ENCODE measurements at places on chromosomes 6 and 20.

DNA sequence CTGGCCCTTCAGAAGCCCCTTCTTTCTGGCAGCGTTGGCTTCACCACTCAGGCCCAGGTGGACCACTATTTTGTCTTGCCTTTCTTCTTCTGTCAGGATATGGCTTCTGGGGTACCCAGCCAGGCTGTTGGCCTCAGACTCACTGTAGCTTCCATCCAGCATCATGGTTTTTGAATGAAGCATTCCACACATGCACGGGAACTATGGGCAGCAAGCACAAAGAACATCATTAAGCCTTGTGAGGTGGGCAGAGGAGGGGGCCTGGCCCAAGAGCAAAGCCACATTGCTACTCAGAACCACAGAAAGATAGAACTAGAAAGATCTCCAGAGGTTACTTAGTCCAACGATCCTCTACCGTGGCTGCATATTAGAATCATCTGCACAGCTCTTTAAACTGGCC, 40.6 kb upstream of the GABRR1 start:
- no peak for DNase-seq

DNA sequence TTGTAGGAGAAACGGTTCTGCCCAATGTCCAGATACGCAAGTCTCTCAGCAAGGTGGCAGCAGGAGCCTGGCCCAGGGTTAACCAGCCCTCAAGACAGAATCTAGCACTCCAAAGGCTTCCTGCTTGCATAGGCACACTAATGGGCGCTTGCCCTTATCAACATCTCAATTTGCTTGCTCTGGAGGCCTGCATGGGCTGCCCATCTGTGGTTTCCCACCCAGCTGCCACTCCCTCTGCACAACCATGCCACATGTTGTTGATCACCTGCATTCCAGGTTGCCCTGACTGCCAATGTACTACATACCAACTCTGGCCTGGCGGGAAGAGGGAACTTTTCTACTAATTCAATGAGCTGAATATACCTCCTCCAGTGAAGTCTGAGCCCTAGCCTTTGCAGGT, 74.6 kb downstream of the ATG5 start:
- DNase-seq, result no peak

- no peak for DNase-seq
Observed at GRCh38 chr20:38429301-38429700, 5.8 kb downstream of the SNHG17 start.

- no peak for DNase-seq
Observed at GRCh38 chr6:158519300-158519699, 40.6 kb upstream of the TMEM181 start.

DNA sequence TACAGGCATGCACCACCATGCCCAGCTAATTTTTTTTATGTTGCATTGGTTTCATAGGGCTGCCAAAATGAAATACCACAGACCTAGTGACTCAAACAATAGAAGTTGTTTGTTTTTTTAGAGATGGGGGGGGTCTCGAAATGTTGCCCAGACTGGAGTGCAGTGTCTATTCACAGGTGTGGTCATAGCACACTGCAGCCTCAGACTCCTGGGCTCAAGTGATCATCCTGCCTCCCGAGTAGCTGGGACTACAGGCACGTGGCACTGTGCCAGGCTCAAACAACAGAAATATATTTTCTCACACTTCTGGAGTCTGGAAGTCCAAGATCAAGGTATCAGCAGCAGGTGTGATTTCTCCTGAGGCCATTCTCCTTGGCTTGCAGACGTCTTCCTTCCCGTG, 6.6 kb upstream of the SLC16A10 start:
- DNase-seq, result no peak

DNA sequence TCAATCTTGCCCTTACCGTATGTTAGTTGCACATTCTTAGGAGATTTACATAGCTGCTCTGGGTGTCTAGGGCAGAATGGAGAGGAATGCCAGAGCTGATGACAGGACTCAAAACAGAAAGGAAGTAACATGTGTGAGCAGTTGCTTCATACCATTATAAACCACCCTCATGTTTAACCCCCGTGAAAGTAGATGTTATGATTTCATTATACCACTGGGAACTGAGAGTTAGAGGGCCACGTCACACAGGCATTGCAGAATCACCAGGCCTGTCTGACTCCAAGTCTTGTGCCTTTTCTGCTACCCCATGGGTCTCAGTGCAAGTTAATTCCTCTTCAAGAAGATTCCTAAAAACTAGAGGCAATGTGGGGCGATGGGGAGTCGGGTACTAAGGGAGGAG, 23.5 kb upstream of the SIM1 start:
- no peak for DNase-seq

- no peak for DNase-seq
Observed at GRCh38 chr6:5557506-5557905, 296.2 kb downstream of the FARS2 start.

DNA sequence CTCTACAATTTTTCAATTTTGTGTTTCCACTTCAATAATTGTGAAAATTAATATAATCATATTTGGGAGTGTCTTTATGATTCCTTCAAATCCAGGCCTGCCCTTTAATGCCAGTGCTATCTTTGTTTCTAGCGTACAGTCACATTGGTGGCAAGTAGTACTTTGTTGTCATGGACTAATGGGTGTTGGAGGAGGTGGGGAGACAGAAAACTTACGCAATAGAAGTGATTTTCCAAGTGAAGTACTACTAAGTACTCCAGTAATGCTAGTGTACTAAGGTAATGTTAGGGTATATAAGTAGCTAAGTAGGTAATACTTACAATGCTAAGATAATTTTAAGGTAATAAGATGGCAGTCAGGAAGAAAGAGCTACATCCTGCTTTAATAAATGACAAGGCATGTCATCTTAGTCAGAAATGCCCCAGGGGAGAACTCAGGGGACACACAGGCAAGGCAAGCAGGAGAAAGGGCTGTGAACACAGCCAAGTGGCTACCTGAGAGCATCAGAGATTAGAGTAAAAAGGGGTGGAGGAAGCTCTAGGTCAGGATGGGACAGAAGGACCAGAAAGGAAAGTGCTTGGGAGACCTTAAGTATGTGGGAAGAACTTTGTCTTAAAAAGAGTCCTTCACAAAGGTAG, 217.2 kb upstream of the PRDM1 start:
- no peak for DNase-seq

GRCh38 chr20:24764027-24764793, 184.9 kb upstream of the CST7 start:
- no peak for DNase-seq

DNA sequence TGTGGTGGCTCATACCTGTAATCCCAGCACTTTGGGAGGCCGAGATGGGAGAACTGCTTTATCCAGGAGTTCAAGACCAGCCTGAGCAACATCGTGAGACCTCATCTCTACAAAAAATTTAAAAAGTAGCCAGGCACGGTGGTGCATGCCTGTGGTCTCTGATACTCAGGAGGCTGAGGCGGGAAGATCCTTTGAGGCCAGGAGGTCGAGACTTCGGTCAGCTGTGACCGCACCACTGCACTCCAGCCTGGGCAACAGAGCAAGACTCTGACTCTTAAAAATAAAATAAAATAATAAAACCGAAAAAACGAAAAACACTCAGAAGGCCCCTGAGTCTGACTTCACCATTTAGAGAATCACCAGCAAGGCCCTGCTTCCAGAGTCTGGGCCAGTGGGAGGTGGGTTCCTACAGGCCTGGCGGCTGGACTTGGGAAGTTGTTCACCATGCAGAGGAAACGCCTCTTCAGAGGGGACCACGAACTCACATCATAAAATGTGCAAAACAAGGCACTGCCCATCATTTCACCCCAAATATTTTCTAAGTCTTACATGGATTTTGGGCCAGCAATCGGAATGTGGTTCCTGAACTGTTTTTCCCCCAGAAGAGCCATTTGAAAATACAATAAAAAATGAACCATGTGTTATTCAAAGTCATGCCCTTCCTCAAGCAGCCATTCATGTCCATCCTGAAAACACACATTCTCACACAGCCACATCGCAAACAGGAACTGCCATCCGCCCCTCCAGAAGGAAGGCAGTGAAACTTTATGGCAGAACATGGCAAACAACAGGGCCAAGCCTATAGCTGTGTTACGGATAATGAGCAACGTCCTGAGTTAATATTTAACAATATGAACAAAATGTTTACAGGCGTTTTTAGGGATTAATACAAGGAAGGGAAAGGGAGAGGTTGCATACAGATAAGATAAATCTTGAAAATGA, 57.8 kb downstream of the SLC22A23 start:
- DNase-seq, result no peak

DNA sequence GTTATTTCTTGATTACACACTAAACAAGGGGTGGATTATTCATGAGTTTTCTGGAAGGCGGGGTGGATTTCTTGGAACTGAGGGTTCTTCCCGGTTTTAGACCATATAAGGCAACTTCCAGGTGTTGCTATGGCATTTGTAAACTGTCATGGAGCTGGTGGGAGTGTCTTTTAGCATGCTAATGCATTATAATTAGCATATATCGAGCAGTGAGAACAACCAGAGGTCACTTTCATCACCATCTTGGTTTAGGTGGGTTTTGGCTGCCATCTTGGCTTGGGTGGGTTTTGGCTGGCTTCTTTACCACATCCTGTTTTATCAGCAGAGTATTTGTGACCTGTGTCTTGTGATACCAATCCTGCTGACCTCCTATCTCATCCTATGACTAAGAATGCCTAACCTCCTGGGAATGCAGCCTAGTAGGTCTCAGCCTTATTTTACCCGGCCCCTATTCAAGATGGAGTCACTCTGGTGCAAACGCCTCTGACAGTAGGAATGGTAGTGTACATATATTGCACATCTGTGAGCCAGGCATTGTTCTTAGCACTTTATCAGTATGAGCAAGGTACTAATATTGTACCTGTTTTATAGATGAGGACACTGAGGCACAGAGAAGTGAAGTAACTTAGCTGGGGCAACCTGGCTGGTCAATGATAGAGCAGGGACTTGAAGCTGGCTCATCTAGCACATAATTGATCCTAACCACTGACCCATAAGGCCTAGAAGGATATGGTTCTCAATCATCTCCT, 203.7 kb downstream of the NFATC2 start:
- DNase-seq, result peak; percentile 55

DNA sequence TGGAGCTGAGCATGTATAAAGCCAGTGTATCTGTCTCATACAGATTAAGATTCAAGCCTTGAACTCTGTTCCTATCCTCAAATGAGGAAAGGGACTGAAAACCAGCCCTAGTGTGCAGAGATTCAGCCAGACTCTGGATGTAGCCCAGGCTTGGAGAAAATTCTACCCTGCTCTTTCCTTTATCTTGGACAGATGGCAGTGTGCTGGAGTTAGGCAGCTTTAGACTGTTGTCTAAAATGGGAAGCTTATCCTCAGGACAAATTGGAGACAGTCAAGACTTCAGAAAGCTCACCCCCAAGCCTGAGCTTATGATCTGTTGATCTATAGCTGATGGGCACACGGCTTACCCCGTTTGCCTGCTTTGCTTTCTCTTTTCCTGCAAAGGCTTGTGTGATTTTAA, 1057.6 kb downstream of the KIF16B start:
- no peak for DNase-seq

DNA sequence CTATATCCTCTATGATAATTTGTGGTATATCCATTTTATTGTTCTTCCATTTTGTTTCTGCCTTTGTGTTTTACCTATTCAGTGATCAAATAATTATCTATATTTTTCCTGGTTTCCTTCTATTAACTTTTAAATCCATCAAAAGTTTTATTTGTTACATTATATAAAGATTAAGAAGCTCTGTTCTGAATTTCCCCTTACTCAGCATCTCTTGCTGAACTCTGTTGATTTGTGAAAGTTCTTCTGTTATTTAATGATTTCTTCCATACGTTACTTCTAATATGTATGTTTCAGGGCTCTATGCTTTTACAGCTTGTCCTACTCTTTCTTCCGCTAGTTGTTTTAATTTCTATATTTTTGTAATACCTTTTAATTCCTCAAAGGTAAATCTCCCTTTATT, 87.1 kb downstream of the LIN28B start:
- no peak for DNase-seq

DNA sequence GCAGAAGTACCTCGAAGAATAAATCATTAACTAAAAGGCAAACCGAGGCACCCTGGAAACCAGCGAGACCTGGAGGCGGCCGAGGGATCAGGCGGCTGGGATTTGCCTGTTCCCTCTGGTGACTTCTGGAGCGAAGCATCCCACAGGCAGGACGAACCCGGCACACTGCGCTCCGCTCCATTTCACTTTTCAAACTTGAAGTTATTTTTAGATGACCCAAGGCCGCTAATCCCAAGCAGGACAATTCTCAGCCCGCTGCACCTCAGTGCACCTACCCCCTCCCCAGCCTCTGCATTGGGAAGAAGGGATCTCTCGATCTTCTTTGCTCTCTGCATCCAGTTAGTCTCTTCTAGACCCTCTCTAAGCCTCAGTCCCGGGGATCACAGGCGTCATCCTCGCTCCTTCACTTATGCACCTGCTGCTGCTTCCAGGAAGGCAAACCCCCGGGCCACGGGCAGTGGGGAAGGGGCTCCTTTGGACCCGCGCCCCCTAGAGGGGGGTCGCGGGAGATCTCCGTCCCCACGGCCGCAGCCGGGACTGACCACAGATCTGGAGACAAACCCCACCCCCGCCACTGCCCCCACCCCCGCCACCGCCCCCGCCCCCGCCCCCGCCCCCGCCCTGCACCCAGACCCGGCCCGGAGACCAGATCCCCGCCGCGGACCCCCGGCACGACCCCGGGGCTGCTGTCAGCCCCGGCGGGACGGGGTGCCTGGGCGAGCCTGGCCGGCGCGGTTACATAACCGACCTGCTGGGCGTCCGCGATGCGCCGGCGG, 636 bp downstream of the RCAN2 start:
- DNase-seq, result no peak

GRCh38 chr20:9458138-9458796, 56.1 kb upstream of the LAMP5 start:
- DNase-seq, result no peak

DNA sequence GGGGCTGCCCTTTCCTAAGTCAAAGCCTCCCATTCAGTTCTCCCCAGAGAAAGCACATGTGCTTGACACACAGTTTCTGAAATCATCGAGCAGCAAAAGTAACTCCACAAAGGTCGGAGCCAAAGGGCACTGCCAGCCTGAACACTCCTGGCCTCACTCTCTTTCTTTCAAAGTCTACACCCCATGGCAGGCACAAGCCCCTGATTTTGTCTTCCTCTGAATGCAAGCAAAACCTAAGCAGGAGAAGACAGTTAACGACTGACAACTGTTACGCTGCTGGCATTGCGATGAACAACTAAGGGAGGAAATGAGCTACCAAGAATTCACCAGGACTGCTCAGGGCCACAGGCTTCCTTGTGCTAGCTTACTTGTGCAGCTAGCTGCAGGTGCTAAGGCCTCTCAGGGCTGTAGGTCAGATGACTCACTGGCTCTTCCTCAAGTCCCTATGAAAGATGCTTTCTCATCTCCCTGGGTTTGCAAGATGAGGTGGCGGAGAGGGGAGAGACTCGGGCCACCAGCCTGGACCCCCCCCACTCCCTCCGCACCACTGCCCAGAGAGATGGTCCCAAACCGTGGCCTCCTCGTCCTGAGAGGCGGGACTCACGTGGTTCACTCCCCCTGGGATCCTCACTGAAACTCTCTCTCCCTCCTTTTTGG, 208.2 kb downstream of the DLL1 start:
- DNase-seq, result no peak

DNA sequence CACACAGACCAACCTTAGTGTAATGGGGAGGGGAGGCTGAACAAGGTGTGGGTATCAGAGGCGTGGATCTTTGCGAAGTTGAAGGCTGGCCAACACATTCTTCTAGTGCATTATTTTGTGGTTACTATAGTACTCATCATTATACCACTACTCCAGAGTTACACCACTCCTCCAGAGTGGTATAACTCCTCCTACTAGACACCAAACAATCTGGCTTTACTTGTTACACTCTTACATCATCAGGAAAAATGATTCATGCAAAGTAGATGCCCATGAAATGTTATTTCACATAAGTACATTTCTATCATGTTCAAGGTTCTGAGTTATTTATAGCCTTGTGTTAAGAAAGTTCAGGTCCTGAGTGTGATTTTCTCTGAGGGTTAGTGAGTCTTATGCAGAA, 443.1 kb upstream of the OPRM1 start:
- DNase-seq, result peak; percentile 42

- DNase-seq, result peak; percentile 30
Observed at GRCh38 chr6:89145091-89145955, 532 bp upstream of the PM20D2 start.
